ENCODE measurements at places on chromosomes 2 and 18.

DNA sequence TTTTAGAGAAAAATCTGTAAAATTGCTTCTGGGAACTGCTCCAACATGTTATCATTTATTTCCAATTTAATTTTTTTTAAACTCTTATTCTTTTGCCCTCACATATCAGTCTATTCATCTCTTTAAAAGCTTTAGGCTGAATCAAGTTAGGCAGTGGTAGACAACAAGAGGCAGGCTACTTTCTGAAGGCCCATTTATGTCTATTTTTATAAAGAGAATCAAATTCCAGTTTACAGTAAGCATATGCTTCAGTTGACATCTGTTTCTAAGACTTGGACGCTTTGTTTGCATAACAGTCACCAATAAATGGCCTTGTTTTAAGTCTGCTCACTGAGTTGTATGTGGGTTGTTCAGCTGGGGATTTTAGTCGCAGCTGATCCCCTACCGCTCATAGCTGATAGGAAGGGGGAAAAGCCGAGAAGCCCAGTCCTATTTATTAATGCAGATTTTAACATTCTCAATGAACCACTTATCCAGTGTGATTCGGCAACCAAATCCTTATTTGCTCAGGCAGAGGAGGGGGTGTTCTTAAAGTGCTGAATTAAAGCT, 260.4 kb upstream of the SIX3 start:
- no peak for DNase-seq

GRCh38 chr2:128236491-128237035, 82.1 kb downstream of the HS6ST1 start:
- DNase-seq = no peak

DNA sequence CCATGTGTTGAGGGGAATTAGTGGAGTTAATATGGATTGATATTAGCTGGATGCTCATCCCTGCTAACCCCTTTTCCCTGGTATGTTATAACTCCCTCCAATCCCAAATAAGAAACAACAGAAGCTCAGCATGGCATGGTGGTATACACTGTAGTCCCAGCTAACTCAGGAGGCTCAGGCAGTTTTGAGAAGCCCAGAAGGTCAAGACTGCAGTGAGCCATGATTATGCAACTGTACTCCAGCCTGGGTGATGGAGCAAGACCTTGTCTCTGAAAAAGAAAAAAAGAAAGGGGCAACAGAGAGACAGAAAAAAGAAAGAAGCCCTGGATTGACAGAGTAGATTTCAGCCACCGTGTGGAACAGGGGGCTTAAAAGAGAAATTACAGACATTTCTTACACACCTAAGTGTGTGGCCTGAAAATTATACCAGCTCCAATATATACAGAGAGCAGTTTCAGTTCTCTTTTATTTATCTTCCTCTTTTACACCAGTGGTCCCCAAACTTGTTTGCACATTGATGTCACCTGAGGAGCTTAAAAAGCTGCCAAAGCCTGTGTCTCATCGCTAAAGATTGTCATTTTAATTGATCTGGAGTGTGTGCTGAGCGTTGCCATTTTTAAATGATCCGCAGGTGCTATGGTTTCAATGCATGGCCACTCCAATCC, 203.6 kb downstream of the UBE2E3 start:
- DNase-seq = peak; percentile 82

GRCh38 chr18:3886575-3887322, 436.8 kb downstream of the TGIF1 start:
- DNase-seq = no peak

- peak; percentile 11 for DNase-seq
Observed at GRCh38 chr2:54881759-54882158, 158.3 kb downstream of the EML6 start.

GRCh38 chr2:109472974-109473373, 140.8 kb downstream of the SEPTIN10 start:
- no peak for DNase-seq

- peak; percentile 6 for DNase-seq
Observed at GRCh38 chr18:62372156-62372555, 47.0 kb downstream of the TNFRSF11A start.

DNA sequence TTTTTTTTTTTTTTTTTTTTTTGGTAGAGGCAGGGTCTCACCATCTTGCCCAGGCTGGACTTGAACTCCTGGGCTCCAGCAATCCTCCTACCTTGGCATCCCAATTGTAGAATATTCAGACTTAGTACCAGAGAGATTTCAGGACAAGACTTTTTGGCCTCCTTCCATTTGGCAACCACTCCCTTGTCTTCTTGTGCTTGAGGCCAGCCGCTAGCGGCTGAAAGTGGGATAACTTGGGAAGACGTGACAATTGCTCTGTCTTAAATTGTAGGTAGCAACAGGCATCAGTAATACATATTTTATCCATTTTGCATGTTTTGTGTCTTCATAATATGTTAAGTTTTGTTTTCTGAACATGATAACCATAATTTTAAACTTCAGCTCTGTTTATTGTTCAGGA, 53.3 kb upstream of the TTN start:
- DNase-seq = no peak

DNA sequence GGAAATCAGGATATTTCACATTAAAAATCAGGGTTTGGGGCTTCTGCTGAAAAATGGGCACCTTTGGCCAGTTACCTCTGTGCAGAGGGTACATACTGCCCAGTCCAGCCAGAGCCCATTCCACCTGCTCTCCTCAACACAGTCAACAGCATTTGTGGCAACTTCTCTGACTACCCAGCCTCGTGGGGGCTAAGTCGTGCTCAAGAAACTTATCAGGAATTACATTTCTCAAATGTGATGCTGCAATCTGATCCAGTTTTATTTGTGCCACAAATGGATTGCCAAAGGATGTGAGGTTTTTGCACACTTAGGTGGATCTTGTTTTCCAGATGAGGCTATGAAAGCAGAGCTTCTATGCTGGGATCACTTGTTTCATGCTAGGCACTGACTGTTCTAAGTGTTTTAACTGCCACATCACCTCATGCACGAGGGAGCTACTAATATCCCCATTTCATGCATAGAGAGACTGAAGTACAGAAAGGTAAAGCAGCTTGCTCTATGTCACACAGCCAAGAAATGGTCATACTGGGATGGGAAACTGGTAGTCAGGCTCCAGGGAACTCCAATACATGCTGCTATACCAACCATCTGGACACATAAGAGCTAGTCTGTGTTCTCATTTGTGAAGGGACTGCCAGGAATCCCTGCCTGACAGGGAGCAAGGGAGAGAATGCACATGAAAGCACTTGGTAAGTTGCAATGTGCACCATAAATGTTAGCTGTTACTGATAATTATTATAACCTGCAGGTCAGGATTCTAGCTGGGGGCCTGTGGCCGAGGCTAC, 89.0 kb upstream of the HK2 start:
- DNase-seq = no peak

- peak; percentile 93 for DNase-seq
Observed at GRCh38 chr2:238233625-238234024, 6.2 kb downstream of the HES6 start.

- no peak for DNase-seq
Observed at GRCh38 chr18:9547782-9548181, 66.6 kb downstream of the PPP4R1 start.

- no peak for DNase-seq
Observed at GRCh38 chr2:46347648-46348280, 50.6 kb downstream of the EPAS1 start.

DNA sequence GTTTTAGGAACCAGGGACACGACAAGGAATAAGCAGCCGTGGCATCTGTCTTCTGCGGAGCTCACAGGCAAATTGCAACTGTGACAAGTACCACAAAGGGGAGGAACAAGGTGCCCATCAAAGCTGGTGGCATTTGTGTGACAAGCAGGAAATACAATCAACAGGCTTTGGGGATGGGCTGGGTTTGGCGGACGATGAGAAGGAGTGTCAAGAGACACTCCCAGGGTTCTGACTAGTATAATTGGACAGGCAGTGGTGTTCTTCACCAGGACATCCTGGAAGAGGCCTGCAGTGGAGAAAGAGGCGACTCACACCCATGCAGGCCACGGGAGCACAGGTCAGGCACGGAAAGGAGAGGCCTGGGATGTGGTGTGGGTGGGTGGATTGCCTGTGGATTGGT, 14.2 kb upstream of the SPATA3 start:
- no peak for DNase-seq

GRCh38 chr18:64972545-64972944, 778.3 kb upstream of the CDH7 start:
- no peak for DNase-seq

Measured in MV-4-11 (cell line).